Hindlimb muscle (tissue), 1 donor: ENCODE measurements at places on chromosomes 5 and 9.
A peak's percentile ranks its signal among the peaks of the same experiment; 100 is the strongest.

DNA sequence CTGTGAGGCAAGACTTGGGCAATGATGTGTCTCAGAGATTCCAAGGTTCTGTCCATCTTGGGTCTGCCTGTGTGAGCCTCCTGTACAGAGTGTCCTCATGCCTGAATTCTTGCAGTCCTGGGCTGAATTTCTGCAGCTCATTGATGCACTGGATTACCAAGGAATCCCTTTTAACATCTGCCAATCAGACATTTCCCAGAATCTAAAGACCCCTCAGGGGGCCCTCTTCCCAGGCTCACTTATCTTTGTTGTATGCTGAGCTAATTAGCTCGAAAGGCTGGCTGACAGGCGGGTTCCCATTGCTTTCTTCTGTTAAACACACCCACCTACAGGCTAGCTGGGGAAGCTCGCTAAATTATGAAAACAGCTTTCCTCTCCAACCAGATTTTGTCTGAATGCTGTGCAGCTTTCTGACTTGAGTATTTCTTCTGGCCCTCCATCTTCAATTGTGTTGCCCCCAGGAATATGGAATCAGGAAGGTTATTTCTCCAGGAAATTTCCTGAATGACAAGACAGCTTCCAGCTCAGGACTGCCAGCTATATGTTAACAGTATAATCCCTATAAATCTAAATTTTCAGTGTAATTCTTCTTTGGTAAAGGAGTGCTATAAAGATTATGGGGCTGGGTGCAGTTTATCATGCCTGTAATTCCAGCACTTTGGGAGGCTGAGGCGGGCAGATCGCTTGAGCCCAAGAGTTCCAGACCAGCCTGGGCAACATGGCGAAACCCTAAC is at the start of gene LIX1:
Gene LIX1, minus strand, starts transcription at position 91 of the 734 bp plus-strand sequence. Its CDS starts 35 bp downstream, at position 56.
- DNase-seq, result no peak

DNA sequence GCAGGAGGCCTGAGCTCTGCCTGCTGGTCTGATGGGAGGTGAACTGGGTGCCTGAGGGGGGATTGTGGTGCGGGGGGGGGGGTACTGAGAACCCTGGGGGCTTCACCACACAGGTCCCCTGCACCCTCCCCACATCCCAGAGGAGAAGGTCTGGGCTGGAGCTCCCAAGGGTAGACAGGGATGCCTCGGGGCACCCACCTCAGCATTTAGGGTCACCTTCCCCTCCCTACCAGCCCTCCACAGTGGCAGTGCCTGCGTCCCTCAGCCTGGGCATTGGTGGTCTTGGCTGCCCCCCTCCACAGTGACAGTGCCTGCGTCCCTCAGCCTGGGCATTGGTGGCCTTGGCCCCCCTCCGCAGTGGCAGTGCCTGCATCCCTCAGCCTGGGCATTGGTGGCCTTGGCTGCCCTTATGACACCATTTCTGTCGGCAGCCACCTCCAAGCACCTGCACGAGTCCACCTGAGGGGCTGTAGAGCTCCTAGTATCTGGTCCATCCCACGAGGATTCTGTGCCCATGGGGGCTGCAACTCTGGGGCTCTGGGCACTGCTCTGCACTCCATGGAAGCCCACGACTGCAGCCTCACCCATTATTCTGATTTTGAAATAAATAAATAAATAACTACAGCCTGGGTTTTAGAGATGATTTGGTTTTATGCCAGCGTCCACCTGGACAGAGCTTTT is 21.5 kb downstream of the NKD2 start:
- no peak for DNase-seq

GRCh38 chr5:143341807-143342570 is 61.5 kb downstream of the NR3C1 start:
- no peak for DNase-seq

- peak; percentile 79 for DNase-seq
These were observed 732 bp downstream of the MARCHF11 start for GRCh38 chr5:16178745-16179372.

DNA sequence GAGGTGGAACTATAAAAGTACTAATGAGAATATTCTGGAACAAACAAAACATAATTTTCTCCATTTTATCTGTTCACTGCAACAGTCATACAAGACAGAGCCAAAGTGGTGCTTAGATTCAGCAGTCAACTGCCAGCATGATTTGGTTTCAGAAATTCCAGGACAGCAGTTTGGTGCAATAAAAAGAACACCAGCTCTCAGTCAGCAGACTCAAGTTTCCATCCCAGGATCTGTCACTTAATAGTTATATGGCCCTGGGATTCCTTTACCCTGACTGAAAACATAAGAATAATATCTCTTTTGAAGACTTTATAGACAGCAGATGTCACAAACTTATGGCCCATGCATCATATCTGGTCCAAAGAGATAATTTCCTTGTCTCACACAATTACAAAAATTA is 92.8 kb upstream of the RASEF start:
- no peak for DNase-seq

DNA sequence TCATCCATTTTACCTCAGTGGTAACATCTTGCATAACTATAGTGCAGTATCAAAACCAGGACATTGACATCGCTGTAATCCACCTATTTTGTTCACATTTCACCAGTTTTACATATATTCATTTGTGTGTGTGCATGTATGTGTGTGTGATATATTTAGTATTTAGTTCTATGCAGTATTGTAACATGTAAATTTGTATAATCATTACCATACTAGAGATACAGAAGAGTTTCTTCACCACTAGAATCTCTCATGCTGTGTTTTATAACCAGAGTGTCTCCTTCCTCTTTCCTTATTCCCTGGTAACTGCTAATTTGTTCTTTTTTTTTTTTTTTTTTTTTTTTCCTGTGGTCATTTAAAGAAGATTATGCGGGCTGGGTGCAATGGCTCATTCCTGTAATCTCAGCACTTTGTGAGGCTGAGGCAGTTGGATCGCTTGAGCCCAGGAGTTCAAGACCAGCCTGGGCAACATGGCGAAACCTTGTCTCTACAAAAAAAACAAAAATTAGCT is 11.0 kb downstream of the RASA1 start:
- DNase-seq, result no peak

GRCh38 chr5:41356786-41357185 is 143.5 kb upstream of the C6 start:
- no peak for DNase-seq

GRCh38 chr5:5203451-5203850 is 63.3 kb downstream of the ADAMTS16 start:
- DNase-seq, result no peak

- DNase-seq, result no peak
These were observed 12.5 kb downstream of the MRPS27 start for GRCh38 chr5:72307573-72307967.

DNA sequence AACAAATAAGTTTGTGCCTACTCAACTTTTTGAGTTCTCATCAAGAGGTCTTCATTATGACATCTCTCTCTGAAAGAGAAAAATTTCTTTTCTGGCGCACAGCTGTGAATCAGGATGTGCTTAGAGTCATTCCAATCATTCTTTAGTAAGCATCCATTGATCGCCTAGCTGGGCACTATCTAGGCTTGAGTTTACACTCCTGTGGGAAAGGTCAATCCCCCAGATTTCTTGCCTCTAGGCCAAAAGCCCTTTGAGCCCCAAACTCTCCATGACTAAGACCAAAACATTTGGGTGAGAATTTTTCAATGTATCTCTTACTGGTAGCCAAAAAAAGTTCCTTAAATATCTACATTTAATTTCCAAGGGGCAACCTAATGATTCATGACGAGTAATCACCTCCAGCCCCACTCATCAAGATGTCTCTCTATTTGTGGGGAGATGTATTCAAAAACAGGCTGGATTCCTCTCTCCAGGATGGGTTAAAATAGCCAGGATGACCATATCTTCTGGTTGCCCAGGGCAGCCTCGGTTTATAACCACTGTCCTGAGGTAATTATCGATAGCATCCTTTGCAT is 101.7 kb downstream of the GNA14 start:
- DNase-seq, result no peak

DNA sequence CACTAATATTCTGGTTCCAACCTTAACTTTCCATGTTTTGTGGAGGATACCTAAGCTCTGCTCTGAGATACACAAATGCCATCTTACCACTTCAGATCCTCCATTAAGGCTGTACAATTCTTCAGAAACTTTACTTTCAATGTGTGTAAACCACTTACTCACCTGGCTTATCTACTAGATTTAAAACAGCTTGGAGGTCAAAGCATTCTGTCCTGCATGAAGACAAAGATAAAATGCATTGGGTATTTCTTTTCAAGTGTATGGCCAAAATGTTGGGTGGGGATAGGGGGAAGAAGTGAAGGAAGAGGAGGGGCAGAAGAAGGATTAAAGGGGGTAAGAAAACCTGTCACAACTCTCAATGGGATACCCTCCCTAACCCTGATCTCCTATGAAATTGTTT is 939 bp downstream of the GOLGA1 start:
- DNase-seq, result no peak

DNA sequence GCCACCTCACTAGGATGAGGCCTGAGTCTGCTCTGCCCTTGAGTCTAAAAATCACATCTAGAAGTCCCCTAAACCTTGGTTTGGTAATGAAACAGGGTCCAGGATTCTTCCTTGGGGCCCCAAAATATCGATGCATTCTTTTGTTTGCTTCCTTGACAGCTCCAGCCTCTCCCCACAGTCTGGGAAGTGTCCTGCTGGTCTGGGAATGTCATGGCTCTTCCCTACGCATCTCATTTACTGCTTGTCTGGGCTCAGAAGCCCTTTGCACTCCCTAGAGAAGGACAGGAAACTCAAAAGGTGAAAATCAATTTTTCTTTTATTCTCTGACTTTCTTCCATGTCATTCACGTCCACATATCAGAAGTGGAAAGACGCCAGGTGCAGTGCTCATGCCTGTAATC is 115.8 kb downstream of the DRD1 start:
- DNase-seq, result no peak

GRCh38 chr9:79432485-79432884 is 139.3 kb upstream of the TLE4 start:
- DNase-seq, result no peak

GRCh38 chr5:135599421-135600151 is 20.8 kb upstream of the CXCL14 start:
- DNase-seq, result no peak

DNA sequence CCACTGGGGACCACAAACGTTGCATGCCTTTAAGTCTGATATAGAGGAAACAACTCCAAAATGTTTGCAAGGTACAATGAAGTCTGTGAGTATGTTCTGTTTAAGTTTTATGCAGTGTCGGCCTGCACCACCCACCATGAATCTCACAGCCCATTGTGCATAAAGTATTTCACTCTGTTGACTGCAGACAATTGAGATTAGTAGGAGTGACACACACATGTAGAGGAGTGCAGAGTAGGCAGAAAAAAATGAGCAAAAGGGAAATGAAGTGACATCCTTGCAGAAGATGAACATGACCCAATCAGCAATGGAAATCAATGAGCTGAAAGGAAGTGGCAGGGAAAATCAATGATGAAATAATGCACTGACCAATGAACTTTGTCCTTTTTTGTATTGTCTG is 315.6 kb upstream of the PTPRD start:
- DNase-seq, result no peak

GRCh38 chr9:95822583-95823431 is 52.7 kb upstream of the ERCC6L2 start:
- DNase-seq, result no peak

DNA sequence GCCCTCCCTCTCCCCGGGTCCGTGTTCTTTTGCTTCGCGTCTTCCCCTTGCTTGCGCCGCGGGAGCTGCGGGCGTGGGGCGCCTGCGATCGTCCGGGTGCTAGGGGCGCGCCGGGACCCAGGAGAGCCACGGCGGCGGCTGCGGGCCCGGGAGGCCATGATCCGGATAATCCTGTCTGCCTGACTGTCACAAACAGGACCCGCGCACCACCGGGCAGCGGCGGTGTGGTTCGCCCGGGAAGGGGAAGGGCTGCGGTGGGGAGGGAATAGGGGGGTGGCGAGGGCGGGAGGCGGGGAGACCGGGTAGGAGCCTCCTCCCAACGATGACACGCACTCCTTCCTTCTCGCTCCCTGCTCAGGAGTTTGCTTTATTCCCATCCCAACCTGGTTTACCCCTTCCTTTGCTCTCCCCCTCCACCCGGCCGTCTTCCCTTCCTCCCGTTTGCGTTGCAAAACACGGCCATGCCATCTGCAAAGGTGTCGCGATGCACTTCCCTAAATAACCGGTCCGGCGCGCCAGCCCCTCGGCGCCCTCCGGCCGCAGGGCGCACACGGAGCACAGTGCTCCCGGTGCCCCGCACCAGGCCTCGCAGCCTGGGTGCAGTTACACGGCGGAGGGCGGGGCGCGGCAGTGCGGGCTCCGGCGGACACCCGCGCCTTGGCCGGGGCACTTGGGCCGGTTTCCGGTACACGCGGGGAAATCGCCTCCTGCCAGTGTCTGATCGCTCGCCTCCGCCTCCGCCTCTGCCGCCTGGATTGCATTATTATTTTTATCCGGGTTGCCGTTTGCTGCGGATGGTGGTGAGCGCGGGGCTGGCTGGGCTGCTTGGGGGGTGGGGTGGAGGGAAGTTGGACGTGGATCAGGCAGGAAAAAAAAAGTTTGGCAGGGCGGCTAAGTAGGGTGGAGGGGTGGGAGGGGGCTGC is 1.5 kb downstream of the SMARCA2 start:
- DNase-seq, result peak; percentile 88

DNA sequence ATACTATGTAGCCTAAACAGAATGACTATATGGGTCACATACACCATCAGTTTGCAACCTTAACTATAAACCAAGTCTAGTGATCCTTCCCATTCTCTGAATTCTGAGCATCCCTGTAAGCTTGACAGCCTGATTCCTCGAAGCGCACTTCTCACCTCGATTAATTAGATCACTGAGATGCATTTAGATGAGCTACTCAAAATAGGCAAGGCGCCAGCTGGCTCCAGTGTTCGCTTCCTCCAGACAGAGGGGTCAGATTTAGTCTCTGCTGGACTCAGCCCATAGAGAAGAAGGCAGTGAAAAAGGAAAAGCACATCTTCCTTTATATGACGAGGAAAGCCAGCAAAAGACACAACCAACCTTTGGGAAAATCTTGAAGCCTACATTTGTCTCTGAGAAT is 371.5 kb downstream of the MLLT3 start:
- DNase-seq, result no peak

GRCh38 chr5:12322042-12322441 is 417.8 kb upstream of the CTNND2 start:
- DNase-seq, result no peak

DNA sequence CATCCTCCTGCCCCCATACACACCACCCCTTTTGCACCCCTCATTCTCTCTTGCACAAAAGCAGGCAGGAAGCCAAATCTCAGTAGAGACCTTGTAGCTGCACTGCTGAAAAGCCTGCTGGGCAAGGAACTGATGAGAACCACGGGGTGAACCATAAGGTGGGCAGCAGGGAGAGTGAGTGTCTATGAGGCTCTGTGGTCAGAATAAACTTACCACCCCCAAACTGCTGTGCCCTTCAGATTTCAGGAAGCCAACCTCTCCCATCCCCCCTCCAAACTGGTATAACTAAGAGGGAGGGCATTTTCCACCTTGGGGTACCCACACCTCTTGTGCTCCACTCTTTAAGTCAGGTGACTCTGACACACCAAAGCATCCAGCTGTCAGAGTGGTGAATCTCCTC is 471.4 kb downstream of the SPOCK1 start:
- DNase-seq, result no peak
